ENCODE measurements at places on chromosomes 12 and 14.

DNA sequence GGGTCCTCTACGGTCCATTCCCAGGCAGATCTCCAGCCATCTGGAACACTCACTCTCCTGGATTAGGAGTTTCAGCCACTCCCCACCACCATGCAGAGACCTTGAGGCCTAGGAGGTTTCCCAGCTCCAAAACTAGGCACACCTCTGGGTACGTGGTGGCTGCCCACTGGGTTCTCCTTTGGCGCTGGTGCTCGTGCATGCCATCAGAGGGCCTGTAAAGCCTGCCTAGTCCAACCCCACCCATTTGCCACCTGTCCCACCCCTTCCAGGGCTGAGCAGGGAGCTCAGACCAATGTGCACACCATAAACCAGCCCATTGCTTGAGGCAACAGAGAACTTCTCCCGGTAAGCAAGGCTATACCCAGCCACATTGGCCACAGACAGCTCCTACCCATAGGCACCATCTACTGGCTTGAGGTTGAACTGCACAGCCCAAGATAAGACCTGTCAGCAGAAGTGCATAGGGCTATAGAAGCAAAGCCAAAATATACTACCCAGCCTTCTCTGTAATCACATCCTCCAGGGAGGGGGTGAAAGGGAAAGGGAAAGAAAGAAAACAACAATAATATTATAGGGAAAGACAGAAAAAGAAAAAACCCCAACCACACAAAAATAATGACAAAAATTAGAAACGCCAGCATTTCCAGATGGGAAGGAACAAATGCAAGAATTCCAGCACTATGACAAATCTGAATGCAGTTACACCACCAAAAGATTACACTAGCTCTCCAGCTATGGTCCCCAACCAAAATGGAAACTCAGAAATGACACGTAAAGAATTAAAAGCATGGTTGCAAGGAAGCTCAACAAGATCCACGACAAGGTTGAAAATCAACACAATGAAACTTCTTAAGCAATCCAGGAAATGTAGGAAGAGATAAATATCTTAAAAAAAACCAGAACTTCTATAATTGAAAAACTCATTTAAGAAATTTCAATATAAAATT lies 111.9 kb upstream of the CCDC175 start:
- DNase-seq: peak; percentile 63

- no peak for DNase-seq
Observed at GRCh38 chr12:15225136-15225862, 4.1 kb upstream of the RERG start.

GRCh38 chr12:92753976-92754885 lies 51.4 kb downstream of the PLEKHG7 start:
- DNase-seq: no peak

DNA sequence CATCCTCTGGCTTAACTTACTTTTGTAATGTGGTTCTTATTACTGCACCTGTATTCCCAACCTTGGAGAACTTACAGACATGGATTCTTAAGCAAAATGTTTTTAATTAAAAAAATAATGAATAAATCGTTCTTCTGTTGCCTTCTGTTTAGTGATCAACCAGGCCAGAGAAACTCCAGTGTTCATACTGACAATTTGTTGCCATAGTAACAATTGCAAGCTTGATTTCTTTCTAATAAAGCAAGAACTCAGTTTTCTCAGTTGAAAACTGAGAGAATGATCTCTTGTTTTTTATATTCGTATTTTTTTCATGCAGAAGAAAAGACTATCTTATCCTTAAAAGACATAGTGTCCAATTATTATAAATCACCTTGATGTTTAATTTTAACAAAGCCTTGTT lies 106.5 kb upstream of the LMNTD1 start:
- DNase-seq: no peak

DNA sequence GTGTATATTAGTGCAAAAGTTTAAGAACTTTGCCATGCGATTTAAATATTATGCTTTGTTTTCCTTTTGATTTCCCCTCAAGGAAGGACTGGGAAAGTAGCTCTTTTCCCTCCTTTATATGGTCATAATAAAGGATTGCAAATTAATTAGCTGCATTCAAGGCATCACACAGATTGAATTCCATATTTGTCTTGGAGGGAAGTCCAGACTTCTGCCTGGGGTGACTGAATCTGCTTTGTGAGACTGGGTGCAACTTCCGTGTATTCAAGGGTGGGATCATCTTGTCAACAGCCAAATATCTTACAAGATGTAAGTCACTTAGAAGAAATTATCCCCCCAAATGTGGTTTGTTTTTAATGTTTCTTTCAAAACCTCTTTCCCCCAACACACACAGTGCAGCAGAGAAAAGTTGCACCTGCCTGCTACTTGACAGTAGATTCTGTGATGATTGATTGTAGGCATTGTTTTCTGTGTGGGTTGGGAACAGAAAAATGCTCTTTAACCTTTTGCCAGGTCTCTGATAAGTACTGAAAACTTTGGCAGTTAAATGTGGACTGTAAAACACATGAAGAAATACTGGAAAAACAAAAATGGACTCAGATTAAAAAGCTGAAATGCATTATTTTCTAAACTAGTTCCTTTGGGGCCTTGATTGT lies 28.4 kb downstream of the STK38L start:
- peak; percentile 66 for DNase-seq

- no peak for DNase-seq
Observed at GRCh38 chr14:64049616-64050381, 197.0 kb downstream of the SYNE2 start.

GRCh38 chr12:81500788-81501187 lies 258.4 kb downstream of the PPFIA2 start:
- DNase-seq: no peak

DNA sequence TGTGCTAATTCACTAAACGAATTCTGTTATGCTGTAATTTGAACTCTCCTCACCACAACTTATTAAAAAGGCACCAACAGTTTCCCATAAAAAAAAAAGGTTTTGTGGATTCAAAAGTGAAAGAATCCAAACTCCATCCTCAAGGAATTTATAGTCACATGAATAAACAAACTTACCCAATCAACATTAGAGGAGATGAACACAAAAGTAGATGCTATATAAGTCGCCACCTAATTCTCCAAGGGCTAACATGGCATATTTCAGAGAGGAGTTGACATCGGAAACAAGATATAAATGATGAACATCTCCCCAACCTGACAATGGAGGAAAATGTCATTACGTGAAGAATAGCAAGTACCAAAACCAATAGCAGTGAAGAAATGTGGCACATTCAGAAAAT lies 265.5 kb upstream of the PRKD1 start:
- no peak for DNase-seq

DNA sequence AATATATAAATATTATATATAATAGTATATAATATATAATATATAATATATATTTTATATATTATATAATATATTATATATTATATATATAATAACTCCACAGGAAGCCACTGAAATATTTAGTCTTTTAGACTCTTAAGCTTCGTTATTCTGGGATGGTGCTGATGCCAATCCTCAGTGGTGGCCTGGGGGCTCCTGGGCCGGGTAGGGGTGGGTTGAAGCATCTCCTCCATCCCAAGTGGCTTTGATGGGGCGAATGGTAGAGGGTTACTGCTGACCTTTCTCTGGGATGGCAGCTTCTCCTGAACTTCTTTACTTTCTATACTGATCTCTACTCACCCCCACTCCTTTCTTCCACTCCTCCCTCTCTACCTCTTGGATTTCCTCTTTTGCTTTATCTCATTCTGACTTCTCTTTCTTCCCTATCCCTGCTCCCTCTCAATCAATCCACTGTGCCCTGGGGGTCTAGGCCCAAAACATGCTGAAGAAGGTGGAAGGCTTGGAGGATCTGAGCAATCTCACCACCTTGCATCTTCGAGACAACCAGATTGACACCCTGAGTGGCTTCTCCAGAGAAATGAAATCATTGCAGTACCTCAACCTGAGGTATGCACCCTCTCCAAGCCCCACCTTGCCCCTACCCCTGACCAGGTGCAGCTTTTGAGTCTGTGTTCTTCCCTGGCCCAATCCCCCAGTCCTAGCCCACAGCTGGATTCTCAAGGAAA lies 4.8 kb upstream of the ENO2 start:
- DNase-seq: peak; percentile 10

DNA sequence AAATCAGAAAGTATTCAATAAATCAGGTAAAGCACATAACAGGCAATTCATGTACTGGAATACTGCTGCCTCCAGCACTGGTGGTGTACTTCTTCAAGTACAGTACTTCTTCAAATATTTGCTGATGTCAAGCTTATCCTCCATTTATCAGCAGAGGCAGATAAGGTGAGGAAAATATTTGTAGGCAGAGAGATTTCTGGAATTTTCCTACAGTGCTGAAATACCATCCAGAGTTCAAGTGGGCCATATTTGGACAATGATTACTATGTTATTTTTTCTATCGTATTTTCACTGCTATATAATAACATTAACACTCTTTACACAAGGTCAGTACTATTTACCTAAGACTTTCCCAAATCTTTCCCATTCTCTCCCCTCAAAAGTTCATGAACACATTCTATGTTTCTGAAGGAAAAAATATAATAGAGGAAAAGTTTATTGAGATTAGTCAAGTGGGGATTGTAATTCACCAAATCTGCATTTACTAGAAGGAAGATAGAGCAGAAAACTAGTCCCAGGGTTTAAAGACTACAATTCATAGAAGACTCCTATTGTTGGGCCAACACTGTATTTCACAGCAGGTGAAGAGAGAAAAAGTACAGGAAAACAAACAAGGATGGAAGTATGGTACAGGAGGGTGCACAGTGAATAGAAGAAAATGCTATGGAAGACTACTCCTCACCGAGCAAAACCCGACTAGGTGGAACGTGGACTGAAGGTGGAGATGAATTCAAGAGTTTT lies 141.1 kb downstream of the PAWR start:
- DNase-seq: no peak

- DNase-seq: no peak
Observed at GRCh38 chr14:80621701-80622100, 319.8 kb downstream of the CEP128 start.

GRCh38 chr14:77268989-77269600 lies 1.9 kb downstream of the NGB start:
- no peak for DNase-seq

GRCh38 chr12:72214163-72214562 lies 58.0 kb upstream of the TRHDE start:
- no peak for DNase-seq

DNA sequence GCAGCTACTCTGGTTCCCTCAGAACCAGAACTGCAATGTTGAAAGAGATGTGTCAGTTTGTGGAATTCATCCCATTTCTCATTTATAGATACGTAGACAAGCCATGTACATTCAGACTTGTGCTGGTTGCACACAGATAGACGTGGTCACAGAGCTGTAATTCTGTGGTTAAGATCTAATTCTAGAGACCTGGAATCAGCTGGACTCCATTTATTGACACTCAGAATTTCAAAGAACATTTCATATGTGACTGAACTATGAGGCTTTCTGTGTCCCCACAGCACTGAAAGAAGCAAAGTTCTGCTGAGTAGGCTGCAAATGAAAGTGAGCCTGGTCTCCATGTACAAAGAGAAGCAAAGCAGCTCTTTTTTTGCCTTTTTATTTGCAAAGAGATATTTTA lies 220.2 kb upstream of the NAV3 start:
- DNase-seq: no peak

DNA sequence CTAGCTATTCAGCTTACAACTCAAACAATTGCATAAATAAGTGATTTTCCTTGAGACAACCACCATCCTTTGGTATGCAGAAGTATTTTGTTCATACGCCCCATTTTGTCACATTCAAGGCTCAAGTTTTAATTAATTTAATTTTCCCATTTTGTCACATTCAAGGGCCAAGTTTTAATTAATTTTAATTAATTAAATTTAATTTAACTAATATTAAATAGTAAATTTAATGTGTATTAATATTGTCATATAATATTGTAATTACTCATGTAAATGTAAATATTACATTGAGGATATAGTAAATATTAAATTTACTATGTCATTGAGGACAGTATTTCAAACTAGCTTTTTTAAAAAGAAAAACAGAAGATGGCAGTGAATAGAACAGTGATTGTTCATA lies 216.8 kb upstream of the GARIN2 start:
- no peak for DNase-seq

DNA sequence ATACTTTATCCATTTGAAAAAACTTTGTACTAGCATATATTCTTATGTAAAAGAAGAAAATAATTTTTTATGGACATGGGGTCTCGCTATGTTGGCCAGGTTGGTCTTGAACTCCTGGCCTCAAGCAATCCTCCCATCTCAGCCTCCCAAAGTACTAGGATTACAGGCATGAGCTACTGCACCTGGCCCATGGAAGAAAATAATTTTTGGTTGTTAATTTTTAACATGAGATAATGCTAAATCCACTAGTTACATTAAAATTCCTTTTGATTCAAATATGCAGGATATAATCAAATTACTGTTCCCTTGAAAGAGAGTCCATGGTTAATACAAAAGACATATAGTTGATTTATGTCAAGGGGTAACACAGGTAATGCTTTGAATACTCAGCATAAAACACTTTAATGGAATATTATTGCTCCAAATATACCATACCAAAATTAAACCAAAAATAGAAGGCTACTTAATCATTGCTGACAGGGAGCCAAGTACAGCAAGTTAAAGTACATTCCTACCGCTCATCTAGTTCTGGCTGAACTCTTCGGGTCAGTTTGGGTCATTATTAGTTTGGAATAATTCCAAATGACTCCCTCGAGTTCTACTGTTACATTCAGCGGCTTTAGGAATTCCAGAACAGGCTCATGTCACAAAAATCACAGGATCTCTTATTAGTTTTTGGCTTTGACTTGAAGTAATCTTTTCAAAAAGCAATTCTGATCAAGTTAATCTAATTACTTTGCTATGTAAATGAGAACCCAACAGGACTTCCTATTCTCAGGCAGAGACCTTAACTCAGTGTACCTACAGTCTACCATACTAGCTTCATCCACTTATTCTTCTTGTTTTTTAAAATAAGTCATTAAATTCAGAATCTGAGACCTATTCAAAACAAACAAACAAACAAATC lies 6.1 kb downstream of the SOS2 start:
- DNase-seq: no peak

- no peak for DNase-seq
Observed at GRCh38 chr12:3973269-3973884, 100.2 kb upstream of the PARP11 start.

DNA sequence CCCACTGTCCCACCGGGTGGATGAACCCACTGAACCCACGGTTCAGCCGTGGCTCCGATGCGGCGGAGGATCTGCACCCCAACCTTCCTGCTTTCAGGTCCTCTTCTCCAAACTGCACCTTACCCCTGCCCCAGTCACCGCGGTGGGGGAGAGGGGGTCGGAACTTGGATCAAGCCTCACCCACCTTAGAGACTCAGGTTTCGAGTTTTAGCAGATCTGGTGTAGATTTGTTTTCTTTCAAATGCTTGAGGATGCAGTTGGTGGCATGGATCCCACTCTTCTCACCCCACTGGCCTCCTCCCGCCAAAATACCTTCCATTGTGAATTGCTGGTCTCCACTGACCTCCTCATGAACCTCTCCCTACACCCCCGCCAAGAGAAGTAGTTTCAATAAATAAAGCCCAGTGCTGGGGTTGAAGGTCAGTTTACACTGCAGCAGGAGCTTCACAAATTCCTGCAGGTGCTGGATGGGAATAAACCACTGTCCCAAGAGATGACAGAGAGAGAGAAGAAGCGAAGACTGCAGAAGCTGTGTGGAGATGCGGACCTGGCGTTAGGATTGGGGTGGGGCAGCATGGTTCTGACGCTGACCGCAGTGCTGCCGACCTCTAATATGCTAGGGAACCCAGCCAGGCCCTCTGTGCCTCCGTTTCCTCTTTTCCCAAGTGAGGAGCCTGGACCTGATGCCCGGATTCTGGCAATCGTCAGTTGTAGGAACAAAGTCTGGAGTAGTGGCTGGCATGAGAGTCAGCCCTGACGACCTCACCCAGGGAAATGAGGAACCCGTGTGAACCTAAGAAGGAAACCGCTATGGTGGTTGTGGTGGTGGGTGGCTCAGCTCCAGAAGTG lies 7.4 kb downstream of the TTC6 start:
- DNase-seq: no peak
